Activated naive CD4-positive, alpha-beta T cell (primary cell): ENCODE measurements at places on chromosomes 11 and 22.

DNA sequence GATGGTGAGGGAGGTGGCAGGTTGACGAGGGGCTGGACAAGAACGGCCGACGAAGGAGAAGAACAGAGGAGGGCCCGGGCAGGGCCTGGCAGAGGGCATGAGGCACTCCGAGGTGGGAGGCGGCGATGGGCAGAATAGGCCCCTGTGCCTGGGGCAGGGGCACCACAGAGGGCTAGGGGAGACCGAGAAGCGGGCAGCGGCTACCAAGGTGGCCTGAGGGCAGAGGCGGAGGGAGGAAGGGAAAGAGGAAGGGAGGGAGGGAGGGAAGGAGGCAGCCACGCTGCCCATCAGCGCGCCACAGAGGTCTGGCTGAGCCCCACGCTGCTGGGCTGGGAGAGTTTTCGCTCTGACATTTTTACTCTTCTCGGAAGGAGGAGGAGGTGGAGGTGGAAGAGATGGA, 11.3 kb downstream of the LSP1 start:
- DNase-seq, result no peak

DNA sequence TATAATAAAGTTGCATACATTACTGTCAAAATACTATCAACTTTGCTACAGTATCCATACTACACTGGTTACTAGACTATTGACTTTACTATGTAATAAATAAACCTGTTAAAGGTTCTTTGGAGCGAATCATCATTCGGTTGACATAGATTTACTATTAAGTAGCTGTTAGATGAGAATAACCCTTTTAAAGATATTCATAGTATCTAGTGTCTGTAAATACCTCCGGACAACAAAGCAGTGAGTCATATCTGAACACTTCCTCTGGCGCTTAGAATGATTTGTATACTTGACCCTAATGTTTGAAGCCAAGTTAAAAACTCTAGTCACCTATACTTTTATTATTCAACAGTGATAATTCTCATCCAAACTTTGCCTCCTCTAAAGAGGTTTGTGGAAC, 84.7 kb downstream of the MSANTD4 start:
- no peak for DNase-seq

DNA sequence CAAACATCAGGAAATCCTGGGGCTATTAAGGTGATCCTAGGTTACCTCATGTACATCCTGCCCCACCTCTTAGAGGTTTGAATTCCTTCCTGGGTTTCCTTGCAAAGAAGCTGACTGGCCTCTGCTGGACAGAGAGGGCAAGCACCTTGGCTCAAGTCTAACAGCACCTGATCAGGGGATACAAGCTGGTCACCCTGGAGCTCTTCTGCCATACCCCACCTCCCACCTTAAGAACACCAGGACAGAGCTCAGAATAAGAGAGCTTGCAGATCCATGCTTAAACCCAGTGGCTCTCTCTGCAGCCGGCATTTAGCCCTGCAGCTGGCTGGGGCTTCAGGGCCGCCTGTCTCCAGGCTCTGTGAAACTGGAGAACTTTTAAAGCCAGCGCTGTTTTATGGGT, 386.6 kb upstream of the NARS2 start:
- no peak for DNase-seq

GRCh38 chr11:92411431-92411830, 186.8 kb downstream of the FAT3 start:
- no peak for DNase-seq

GRCh38 chr11:26608507-26609146, 36.6 kb upstream of the MUC15 start:
- no peak for DNase-seq

GRCh38 chr22:19874307-19875060, 19.8 kb upstream of the GNB1L start:
- no peak for DNase-seq

GRCh38 chr11:96045622-96046456, 121.9 kb upstream of the MTMR2 start:
- DNase-seq, result no peak

DNA sequence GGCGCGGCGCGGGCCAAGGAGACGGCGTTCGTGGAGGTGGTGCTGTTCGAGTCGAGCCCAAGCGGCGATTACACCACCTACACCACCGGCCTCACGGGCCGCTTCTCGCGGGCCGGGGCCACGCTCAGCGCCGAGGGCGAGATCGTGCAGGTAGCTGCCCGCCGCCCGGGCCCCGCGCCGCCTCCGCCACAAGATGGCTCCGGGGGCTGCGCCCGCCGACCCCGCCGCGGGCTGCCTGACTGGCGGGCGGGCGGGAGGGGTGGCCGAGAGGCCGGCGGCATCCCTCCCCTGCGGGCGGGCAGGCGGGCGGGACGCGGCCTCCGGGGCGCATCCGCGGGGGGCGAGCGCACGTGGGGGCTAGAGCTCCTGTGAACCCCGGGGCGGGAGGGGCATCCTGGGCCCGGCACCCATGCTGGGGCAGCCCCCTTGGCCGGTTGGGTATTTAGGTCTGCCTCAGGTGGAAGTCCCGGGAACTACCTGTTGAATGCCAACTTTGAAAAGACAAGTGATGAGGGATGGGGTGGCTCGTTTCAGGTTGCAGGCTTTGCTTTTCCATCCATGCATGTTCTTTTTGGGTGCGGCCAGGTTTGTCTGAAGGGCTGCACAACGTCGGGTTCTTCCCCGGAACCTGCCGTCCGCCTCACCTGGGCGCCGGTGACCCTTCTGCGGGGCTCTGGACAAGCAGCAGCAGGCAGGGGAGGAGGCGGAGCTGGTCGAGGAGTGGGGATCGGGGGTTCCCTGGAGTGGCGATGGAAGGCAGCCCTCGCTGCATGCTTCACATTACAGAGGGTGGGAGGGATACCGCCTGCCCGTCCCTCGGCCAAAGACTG, 760 bp downstream of the ZNRF3 start:
- DNase-seq, result peak; percentile 30
